ENCODE measurements at places on chromosomes 4 and X.
A peak's percentile ranks its signal among the peaks of the same experiment; 100 is the strongest.

DNA sequence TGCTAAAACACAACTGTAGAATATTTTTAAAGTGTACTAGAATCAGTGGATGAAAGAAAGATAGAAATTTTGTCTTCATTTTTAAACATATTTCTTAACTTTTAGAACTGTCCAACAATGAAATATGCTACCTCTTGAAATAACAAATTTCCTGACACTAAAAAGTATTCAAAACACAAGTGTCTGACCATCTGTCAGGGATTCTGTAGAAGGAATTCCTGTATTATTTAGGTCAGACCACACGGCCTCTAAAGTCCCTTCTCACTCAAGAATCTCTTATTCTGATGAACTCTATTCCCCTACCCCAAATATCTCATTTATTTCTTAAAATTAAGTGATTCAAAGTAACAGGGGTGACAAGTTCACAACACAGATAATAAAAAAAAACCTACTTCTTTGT lies 99.1 kb downstream of the MAML3 start:
- DNase-seq, result no peak

- peak; percentile 9 for DNase-seq
Observed at GRCh38 chr4:72112514-72113156, 80.8 kb downstream of the NPFFR2 start.

GRCh38 chr4:4831825-4832224 lies 27.6 kb upstream of the MSX1 start:
- DNase-seq, result no peak

GRCh38 chr4:2352171-2352570 lies 66.3 kb downstream of the ZFYVE28 start:
- no peak for DNase-seq

DNA sequence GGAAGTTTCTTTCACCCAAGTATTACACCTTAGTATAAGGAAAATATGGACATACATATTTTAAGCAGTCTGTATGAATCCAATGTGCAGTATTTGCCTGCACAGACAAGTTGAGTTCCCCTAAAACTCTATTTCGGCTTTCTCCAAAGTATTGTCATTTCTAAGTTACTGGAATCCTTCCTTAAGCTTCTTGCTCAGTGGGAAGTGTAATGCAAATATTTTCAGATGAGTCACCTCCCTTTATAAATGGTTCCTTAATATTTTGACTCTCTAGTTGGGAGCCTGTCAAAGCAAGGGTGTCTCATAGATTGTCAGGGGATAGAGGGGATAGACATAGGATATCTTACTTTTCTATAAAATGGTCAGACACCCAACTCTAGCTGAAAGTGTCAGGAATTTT lies 178.6 kb downstream of the NAA11 start:
- DNase-seq, result no peak

- no peak for DNase-seq
Observed at GRCh38 chr4:180314972-180315371, 1928.2 kb upstream of the TENM3 start.

DNA sequence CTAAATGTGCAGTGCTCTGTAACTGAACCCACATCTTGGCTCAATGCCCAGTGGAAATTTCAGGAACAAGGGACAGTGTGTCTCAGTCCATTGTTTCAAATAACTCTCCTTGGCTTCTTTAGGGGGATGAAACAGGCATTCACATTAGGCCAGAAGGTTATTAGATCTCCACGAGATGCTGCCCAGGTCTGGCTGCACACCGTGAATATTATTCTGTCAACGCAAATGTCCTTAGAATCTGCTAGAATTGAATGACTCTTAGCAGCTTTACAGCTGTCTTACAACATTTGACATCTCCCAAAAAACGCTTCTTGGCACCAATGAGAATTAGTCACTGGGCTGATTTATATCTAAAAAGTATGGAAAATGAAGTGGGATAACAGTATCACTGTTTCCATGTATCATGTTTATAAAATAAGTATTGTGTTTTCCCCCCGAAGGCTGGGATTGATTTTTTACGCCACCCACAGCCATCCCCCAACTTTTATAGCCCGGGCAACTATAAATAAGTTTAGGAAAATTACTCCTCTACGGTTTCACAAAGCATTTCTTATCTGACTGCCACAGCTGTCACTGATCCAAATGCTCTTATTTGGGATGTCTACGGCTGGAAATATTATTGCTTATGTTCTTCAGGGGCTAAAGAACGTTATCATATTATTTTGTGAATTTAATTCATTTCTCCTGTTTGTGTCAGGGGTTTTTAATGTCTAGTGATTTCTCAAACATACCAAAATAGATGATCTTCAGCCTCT lies 559.7 kb upstream of the FAT1 start:
- DNase-seq, result no peak

DNA sequence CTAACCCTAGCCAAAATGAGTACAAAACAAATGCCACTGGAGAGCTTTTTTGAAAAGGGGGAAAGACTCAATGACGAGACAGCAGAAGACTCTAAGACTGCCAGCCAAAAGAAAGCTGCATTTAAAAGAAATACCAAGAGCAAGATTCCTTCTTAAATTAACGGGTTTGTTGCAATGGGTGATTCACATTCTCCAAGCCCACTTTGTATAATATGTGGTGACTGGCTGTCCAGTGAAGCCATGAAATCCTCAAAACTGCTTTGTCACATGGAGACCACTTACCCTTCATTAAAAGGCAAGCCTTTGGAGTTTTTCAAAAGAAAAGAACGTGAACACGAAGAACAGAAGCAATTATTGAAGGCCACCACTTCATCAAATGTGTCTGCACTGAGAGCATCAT lies 68.2 kb downstream of the MRPL1 start:
- DNase-seq, result no peak

DNA sequence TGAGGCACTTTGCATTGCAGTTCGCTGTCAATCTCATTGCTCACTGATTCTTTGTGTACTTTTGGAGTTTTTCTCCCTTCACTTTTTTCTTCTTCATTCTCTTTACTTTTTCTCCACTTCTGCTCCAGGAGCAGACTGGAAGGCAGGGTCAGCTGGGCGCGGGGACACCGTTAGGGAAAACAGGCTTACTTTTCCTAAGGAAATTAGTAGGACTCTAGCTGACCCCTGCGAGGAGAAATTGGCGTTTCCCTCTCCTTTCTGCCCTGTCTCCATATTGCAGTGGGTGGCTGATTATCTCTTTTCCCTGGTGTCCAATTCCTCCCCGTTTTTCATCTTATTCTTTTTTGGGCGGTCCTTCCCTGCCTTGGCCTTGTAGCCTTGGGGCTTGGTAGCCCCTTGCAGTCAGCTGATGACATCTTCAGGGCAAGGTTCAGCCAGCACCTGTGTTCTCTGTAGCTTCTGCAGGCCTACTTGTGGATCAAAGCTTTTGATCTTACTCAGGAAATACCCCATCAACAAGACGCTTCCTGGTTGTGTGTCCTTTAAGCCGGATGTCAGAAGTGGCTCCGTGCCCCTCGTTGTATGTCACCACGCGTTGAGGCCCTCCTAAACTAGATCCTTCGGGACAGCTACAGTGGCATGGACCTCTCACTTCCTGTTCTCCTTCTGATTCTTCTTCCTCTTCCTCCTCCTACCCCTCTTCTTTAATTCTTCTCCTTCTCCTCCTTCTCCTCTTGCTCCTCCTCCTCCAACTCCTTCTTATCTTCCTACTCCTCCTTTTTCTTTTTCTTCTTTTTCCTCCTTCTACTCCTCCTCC lies 36.1 kb downstream of the NBDY start:
- no peak for DNase-seq

DNA sequence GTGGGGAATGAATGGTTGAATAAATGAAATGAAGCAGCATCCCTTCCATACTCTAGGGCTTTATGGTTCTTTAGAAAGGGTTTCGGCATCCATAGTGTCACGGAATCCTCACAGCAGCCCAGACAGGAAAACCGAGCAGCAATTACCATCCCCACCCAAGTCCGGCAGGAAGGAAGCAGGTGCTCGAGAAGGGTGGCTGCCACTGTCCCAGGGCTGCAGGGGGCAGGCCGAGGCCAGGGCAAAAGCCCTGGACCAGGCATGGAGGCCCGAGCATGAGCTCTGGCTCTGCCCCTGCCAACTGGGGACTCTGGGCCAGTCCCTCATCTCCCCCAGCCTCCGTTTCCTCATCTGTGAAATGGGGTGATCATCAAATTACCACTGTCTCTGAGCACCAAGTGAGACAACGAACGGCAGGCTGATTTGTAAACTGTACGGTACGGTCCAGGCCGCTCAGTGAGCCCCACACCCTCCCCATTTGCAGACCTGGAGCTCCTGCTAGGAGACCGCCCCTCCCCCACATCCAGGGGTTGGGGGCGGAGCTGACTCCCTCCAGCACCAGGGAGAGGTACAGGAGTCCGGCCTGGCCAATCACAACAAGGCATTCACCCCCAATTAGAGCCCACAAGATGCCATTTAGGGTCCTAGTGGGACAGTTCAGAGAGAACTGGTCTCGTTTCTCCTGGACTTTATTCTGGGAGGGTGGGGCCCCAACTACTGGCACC lies 100.4 kb downstream of the WFS1 start:
- no peak for DNase-seq

- no peak for DNase-seq
Observed at GRCh38 chrX:5163663-5164062, 1065.0 kb downstream of the NLGN4X start.

- no peak for DNase-seq
Observed at GRCh38 chr4:52658641-52659000, 480 bp downstream of the USP46 start.

DNA sequence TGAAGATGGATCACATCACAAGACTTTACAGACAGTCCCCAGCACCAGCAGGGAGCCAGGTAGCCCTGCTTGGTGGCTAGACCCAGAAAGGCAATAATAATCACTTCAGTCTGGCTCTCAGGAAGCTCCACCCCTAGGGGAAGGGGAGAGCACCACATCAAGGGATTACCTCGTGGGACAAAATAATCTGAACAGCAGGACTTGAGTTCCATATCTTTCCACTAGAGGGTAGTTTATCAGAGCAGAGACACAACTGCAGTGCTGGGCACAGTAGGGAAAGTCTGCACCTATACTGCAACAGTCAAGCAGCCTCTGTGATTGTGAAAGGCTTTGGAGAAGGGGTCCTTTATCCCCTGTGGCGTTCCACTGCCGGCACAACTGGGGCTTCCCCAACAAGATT lies 547.0 kb upstream of the POU3F4 start:
- no peak for DNase-seq

DNA sequence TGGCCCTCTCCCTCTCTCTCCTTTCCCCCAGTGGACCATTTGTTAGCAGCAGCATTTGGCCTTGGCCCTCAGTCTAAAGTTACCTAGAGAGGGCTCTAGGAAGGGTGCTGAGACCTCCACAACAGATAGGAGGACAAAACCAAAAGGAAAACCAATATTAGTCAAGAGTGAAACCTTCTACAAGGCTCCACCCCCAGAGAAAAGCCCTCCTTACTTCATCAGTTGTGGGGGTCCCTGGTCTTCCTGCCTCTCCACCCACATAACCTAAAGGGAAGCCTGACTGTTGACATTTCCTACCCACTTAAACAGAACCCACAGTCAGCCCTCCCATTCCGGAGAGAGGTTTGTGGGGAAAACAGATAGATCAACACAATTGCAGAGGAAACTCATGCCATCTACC lies 4.7 kb upstream of the CD40LG start:
- DNase-seq, result no peak

GRCh38 chr4:4267981-4268380 lies 20.0 kb upstream of the TMEM128 start:
- no peak for DNase-seq

GRCh38 chrX:12319003-12319519 lies 180.8 kb downstream of the FRMPD4 start:
- DNase-seq, result no peak

DNA sequence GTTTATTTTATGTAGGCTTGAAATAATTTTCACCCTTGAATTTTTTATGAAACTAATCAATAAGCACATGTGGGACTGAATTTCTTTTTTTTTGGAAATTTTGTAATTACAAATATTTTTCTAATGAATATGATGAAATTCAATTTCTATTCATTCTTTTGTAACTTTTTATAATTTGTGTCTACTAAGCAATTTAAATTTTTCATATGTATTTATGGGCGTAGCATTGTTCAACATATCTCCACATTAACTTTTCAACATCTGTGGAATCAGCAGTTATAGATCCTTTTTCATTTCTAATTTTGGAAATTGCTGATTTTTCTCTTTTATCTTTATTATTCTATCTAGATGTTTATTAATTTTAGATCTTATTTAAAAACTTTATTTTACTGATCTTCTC lies 1320.3 kb downstream of the C4orf33 start:
- DNase-seq, result no peak

DNA sequence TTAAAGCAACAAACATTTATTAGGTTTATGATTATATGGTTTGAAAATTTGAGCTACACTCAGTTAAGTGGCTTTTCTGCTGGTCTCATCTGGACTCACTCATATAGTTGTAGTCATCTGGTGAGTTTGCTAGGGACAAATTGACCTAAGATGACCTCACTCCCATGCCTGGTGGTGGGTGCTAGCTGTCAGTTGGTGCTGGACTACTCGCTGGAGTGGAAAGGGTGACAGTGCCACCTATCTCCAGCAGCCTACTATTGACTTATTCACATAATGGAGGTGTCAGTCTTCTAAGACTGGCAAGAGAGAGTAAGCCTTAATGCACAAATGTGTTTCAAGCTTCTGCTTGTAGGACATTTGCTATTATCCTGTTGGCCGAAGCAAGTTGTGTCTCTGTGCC lies 88.2 kb downstream of the TASL start:
- peak; percentile 18 for DNase-seq

DNA sequence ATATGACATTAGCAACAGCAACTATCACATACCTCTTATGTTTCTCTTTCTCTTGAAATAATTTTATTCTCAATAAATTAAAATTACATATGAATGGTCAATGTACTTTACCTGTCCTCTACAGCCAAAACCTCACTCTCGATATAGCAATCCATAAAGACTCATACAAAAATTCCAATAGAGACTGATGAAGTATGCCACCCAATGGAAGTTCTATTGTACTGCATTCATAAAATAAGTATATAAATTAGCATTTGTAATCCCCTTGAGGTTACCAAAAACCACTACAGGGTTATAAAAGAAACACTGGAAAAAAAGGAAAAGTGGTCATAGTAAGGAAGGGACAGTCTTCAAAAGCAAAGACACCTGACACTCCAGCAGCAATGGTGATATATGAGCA lies 32.8 kb downstream of the CLDN2 start:
- no peak for DNase-seq

DNA sequence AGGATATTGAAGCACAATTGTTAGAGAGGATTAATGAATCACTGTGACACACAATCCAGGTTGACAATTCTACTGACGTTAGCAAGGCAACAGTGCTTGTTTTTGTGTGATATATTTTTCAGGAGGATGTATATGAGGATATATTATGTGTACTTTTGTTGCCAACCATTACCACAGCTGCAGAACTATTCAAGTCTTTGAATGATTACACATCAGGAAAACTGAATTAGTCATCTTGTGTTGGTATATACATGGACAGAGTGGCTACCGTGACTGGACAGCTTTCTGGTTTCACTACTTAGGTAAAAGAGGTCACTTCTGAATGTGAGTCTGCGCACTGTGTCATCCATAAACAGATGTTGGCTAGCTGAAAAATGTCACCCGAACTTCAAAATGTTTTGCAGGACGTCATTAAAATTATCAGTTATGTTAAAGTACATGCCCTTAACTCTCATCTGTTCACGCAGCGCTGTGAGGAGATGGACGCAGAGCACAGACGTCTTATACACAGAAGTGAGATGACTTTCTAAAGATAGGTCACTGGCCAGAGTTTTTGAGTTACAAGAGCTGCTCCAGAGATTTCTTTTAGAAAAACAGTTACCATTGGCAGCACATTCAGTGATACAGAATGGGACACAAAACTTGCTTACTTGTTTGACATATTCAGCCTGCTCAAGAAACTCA lies 69.0 kb downstream of the MRPL1 start:
- DNase-seq, result peak; percentile 37

Data from MG63 (cell line).